NCI-H1436 (cell line): ENCODE measurements at places on chromosomes 6 and 20.

DNA sequence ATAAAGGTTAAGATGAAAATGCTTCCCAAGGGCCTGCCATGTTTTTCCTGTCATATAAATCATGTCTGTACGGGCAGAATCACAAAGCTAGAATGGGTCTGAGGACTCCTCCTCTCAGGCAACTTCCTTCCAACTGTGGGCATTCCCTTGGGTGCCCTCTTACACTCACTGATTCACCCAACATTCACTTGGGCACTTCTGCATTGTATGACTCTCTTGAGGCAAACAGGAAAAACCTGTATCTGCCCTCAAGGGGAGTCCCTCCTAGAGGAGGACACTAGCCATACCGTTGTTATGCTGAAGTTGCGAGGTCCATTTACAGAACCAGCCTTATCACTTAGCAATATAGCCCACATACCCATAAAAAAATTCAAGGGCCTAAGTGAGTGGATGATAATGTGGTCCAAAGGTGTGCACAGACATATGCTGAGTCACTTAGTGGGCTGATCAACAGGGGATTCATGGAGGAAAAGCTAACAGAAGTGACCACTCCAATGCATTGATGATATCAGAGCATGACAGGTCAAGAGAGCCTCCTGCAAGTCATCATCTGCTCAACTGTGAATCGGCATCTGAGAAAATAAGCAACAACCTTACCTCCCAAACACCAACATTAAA, 131.1 kb downstream of the ATXN1 start:
- DNase-seq: no peak

- no peak for DNase-seq
Observed at GRCh38 chr6:2563635-2564034, 187.1 kb downstream of the MYLK4 start.

- no peak for DNase-seq
Observed at GRCh38 chr6:26088344-26088743, 1.1 kb downstream of the HFE start.

- DNase-seq: no peak
Observed at GRCh38 chr6:82015526-82015925, 232.0 kb downstream of the IBTK start.

DNA sequence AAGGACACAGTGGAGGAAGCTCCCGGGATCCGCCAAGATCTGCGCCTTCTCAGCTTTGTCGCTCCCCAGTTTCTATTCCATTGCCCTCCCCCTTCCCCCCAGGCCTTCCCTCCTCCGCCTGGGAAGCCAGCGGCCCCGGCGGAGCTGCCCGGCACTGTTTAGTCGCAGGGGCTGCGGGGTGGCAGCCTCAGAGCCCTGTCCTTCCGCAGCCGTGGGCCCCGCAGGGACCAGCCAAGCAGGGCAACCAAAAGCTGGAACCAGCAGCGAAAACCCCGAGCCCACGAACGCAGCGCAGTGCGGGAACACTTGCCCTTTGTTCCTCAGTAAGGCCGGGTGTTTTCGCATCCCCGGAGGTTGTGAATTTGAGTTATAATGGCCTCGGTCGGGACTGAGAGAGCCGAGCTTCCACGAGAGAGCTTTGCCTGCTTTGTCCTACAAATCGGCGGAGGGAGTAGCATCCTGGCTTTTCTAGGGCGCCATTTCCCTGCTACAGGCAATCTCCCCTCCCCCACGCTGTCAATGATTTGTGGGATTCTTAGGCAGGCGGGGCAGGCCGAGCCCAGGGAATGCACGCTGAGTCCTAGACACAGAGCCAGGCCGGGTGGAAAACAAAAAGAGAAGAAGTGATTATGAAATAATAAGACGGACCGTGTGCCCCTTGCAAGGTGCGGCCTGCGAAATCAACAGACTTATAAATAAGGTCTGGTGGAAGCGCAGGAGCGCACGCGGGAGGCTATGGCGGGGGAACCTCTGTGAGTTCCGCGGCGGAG, 4.0 kb upstream of the TUBB2B start:
- peak; percentile 78 for DNase-seq

DNA sequence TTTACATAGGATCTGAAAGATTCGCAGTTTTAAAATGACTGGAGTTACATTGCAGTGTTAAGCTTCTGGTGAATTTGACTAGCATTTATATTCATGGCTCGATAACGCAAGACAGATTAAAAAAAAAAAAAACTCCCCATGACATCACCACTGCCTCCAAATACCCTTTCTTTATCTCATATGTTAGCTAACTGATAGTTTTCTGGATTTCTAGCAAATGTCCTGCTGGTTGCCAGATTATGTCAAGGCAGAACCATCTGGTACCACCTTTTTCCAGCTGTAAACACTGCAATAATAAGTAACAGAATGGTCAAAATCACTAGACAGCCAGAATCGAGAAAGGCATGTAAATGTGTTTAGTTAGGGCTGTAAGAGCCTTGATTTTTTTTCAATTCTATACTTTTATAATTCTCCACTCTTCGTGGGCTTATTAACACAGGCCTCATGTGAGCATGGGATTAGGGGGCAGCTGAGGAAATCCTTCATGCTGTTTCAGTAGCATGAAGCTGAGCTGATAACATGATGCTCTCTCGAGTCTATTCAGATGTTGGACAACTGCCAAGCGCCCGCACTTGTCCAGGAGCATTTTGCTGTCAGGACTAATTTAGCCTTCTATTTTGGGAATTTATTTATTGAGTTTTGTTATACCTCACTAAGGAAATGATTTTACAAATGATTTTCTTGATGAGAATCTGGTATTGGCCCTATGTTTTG, 166.0 kb upstream of the SCGN start:
- DNase-seq: peak; percentile 73

- DNase-seq: no peak
Observed at GRCh38 chr20:49786196-49786595, 26.4 kb upstream of the SLC9A8 start.

- DNase-seq: no peak
Observed at GRCh38 chr20:33655164-33655563, 7.0 kb upstream of the C20orf144 start.

- DNase-seq: no peak
Observed at GRCh38 chr6:97312241-97312640, 29.2 kb upstream of the MMS22L start.

GRCh38 chr6:147933224-147933623, 409.4 kb upstream of the SASH1 start:
- no peak for DNase-seq

DNA sequence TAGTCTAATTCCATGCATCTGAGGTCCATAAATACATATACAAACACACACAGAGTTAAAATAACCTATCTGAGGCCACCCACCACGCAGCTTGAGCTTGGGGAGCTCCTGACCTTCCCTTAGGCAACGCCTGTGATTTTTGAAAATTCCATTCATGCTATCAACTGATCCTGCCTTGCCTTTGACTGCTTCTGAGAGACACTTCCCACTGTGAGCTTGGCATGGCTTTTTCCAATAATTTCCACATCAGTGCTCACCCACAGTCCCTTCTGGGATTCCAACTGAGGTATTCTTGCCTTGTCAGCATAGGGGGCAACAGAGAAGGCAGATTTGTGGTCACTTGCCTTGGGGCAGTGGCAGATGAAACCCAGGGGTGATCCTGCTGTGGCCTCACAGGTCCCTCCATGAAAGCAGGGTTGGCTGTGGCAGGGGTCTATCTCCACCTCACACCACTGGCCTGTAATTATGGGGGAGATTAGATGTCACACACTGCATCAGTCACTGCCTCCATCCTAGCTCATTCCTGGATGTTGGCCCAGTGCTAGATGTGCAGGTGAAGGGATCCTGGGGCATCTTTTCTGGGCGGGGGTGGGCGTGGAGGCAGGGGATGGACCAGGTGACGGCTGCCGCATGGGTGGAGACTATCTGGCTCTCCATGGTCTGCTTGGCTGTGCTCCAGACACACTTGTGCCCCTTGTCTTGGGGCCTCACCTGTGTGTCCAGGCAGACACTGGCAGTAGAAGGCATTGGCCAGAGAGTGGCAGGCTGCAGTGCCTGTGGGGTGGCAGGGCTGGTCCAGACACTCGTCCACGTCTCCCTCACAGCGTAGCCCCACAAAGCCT, 11.2 kb upstream of the GPSM3 start:
- DNase-seq: no peak

- DNase-seq: no peak
Observed at GRCh38 chr6:119960036-119960435, 610.5 kb upstream of the MAN1A1 start.

DNA sequence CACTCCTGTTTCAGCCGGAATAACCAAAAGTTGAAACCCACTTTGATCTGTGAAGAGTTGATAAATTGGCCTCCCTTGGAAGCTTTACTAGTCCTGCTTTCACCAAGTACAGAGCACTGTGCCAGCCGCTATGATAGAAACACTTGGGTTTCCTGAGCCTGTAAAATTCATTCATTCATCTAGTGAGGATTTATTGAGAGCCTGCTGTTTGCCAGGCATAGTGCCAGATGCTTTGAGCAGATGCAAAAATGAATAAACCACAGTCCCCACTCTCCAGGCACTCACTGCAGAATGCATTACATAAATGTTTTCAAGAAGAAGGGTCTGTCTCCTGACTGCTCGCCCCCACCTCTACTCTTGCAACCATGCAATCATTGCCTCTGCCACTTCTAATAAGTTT, 25.3 kb upstream of the TMEM217 start:
- no peak for DNase-seq

- DNase-seq: no peak
Observed at GRCh38 chr6:148491638-148492251, 149.1 kb downstream of the SASH1 start.

DNA sequence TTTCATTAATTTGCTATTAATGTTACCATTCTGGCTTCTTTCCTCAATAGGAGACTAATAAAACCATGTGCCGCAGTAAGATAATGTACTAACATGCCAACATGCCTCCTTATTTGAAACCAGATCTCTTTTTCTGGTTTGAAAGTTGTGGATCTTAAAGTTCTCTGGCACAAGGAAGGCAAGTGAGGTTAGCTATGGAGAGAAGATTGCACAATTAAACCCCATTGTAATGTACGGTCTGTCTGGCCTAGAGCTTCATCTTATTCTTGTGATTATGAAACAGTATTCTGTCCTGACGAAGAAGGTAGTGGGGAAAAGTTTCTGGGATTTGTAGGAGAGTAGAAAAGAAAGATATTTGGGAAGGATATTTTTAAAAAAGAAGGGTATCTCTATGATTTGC, 68.4 kb downstream of the EYA4 start:
- no peak for DNase-seq

DNA sequence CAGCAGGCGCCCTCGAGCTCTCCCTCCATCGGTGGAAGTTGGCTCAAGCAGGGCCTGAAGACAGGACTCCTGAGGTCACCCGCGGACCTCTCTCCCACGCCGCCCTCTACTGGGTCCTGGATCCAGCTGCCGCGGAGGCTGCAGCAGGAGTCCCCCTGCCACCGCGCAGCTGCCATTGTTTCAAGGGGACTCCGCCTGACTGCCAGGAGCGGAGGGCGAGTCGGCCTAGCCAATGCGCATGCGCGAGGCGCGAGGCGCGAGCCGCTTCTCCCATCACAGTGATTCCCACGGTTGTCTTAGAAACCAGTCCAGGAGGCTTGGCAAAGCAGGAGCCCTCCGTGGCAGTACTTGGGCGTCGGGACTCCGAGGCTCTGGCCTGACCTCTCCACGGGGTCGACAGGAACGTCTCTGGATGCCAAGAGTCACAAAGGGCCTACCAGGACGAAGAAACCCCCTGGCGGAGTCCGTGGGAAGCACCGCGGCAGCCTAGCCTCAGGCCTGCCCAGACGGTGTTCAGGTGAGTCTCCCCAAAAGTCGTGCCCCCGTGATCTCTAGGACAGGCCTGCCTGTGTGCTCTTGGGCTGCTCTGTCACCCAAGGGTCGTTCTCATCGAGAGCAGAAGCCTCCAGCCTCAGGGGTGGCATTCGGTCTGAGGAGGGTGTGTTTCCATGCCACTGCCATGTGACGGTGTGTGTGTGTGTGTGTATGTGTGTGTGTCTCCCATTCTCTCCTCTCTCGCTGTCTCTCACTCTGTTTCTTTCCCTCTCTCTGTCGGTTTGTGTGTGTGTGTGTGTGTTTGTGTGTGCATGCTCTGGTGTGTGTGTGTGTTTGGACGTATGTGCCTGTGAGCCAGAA, 290.6 kb upstream of the ZNF337 start:
- peak; percentile 68 for DNase-seq

GRCh38 chr6:63307581-63308246, 12.1 kb downstream of the LGSN start:
- no peak for DNase-seq

GRCh38 chr20:36064658-36065426, 89.7 kb upstream of the EPB41L1 start:
- DNase-seq: peak; percentile 78

DNA sequence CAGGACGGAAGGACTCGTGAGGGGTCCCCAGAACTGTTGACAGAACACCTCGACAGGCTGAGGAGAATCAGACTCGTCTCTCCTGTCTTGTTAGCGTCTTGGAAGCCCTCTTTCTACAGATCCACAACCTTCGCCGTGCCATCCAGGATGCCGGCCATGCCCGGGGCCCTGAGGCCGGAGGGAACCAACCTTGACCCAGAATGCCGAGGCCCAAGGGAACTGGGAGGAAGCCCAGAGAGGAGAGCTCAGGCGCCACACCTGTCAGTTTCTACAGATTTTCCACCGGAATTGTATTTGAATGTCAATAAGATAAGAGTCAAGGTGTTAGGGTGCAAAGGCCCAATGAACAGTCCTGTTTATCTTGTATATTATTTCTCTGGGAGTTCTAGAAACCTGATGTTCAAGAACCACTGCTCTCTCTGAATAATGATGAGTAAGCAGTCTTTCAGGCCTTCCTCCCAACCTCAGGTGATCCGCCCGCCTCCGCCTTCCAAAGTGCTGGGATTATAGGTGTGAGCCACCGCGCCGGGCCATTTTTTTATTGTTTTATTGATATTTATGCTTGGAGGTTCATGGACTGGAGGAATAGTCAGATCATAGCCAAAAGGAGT, 799 bp upstream of the ME1 start:
- DNase-seq: no peak

- no peak for DNase-seq
Observed at GRCh38 chr6:126672649-126673048, 332.7 kb downstream of the CENPW start.

- no peak for DNase-seq
Observed at GRCh38 chr6:43913375-43914271, 143.6 kb downstream of the VEGFA start.

DNA sequence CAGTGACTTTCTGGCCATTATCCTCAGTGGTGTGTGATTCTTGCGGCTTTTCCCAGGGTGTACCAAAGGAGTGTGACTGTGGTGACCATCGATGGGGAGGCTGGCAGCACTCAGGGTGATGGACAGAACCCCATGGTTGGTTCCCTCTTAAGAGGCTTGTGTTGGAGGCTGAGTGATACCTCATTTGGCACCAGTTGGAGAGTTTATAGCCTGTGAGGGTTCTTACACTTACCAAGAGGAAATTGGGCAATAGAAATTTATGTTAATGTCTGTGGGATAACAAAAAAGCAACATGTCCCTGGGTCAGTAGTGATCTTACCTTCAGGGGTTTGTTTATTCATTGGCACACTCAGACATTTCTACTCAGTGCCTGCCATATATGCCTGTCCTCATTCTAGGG, 37.2 kb downstream of the DAAM2 start:
- no peak for DNase-seq

GRCh38 chr20:51769976-51770615, 1.9 kb upstream of the ATP9A start:
- no peak for DNase-seq

- no peak for DNase-seq
Observed at GRCh38 chr20:16228722-16229121, 344.5 kb downstream of the KIF16B start.

- peak; percentile 80 for DNase-seq
Observed at GRCh38 chr6:87407901-87408720, at the start of gene CFAP206. Gene CFAP206, plus strand, starts transcription at chr6:87407972. Its CDS starts 1,868 bp downstream, at chr6:87409840.
